ENCODE measurements at places on chromosomes 7 and 10. TPM values are rescaled to one million over a fixed set of nuclear protein-coding genes. Genes with fewer than 3 reads are reported as not detected.
A peak's percentile ranks its signal among the peaks of the same experiment; 100 is the strongest.

DNA sequence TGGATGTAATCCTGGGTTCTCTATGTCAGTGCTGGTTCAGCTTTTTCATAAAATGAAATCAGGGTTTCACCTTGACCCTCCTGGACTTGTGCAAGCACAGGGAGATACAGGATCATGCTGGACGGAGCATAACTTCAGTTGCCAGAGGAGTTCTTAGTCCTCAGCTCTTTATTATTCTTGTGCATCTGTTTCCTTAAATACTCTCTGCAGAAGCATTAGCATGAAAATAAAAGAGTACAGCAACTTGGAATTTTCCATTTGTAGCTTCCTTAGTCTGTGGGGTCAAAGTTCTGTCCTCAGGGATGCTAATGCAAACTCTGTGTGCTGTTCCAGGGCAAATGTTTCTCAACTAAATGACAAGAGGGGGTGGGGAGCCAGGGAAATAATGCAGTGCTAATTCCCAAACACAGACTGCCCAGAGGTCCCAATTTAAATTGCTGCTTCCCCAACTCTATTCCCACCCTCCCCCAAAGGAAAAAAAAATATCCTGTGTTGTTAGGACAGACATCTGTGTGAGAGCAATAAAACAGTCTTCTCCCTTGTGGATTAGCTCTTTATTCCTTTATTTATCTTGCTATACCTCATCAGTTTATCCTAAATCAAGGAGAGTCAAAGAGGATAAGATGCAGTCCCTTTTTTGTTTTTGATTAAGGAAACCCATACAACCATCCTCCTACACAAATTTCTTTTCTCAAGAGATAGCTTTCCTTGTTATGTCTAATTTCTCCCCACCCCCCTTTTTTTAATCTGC is 905.0 kb downstream of the LRMDA start:
- H3K27me3 ChIP-seq = peaks cover 7% of the 10 kb centered on the region
- no peaks in the 10 kb centered on the region for H3K4me1 ChIP-seq
- no peak overlapping the region for H3K27ac ChIP-seq
- no peaks in the 10 kb centered on the region for H3K36me3 ChIP-seq
- DNase-seq = no peak
- no peak overlapping the region for H3K4me3 ChIP-seq

- peaks cover 5% of the 10 kb centered on the region for H3K4me1 ChIP-seq
- DNase-seq = no peak
- H3K36me3 ChIP-seq = no peaks in the 10 kb centered on the region
- H3K27ac ChIP-seq = no peak overlapping the region
- no peak overlapping the region for H3K4me3 ChIP-seq
Observed at GRCh38 chr10:104293781-104294321, 24.9 kb downstream of the GSTO2 start.

DNA sequence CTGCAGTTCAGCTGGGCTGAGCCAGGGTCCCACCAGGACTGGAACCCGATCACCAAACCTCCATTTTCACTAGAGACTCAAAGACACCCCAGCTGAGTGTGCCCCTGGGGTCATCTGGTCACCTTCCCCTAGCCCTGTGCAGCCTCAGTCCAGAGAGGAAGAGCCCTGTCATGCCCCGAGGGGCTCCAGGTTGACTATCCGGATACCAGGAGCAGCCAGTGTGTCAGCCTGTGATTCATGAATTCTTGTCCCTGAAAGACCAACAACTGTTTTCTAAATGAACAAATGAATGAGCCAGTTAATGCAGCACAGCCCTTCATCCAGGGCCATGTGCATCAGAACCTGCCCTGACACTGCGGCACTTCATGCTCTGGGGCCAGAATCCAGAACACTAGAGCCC is 201.9 kb upstream of the TCERG1L start:
- no peak overlapping the region for H3K4me3 ChIP-seq
- peaks cover 2% of the 10 kb centered on the region for H3K27me3 ChIP-seq
- no peak for DNase-seq
- no peaks in the 10 kb centered on the region for H3K36me3 ChIP-seq
- H3K4me1 ChIP-seq = no peaks in the 10 kb centered on the region

- H3K27me3 ChIP-seq = no peaks in the 10 kb centered on the region
- peaks cover 5% of the 10 kb centered on the region for H3K36me3 ChIP-seq
- no peak overlapping the region for H3K4me3 ChIP-seq
- no peak overlapping the region for H3K27ac ChIP-seq
Observed at GRCh38 chr10:66365686-66366085, 560.1 kb upstream of the LRRTM3 start.

GRCh38 chr10:78902815-78903214 is 166.0 kb upstream of the ZMIZ1 start:
- H3K4me3 ChIP-seq = no peak overlapping the region
- H3K27me3 ChIP-seq = no peaks in the 10 kb centered on the region
- H3K4me1 ChIP-seq = no peaks in the 10 kb centered on the region
- no peaks in the 10 kb centered on the region for H3K36me3 ChIP-seq
- no peak for DNase-seq

- peaks cover 2% of the 10 kb centered on the region for H3K36me3 ChIP-seq
- no peaks in the 10 kb centered on the region for H3K27me3 ChIP-seq
- H3K4me1 ChIP-seq = no peaks in the 10 kb centered on the region
- H3K4me3 ChIP-seq = no peak overlapping the region
Observed at GRCh38 chr7:4245866-4246470, 436.1 kb upstream of the FOXK1 start.

DNA sequence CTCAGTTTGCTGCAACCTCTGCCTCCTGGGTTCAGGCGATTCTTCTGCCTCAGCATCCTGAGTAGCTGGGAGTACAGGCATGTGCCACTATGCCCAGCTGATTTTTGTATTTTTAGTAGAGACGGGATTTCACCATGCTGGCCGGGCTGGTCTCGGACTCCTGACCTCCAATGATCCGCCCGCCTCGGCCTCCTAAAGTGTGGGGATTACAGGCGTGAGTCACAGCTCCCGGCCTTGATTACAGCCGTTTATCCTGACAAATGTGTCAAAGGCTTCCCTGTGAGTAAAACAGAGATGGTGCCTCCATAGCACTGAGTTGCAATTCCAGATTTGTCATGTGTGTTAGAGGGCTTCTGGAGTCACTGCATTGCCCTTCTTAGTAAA is 273.7 kb downstream of the CCDC3 start:
- H3K27ac ChIP-seq = no peak overlapping the region
- H3K27me3 ChIP-seq = no peaks in the 10 kb centered on the region
- no peak for DNase-seq
- H3K36me3 ChIP-seq = no peaks in the 10 kb centered on the region
- no peak overlapping the region for H3K4me3 ChIP-seq
- H3K4me1 ChIP-seq = no peaks in the 10 kb centered on the region

DNA sequence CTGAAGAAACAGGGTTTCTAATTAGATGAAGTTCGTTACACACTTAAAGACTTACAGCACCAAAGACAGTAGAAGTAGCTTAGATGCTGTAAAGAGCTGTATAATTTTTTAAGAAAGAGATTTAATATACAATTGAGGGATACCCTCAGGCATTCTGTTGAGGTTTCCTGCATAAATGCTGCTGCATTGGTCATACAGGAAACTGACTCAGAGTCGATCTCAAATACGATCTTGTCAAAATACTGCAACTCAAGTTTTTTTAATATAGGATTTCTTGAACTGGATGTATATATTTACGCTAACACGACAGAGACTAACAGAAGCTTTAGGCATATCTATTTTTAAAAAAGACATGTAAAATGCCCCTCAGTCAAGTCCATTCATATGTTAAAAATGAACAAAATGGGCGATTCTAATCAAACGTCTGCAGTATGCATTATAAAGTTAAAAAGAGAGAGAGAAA is 2.4 kb upstream of the ARID5B start:
- no peaks in the 10 kb centered on the region for H3K27me3 ChIP-seq
- peak overlapping the region; percentile 93 for H3K27ac ChIP-seq
- peaks cover 39% of the 10 kb centered on the region for H3K4me1 ChIP-seq
- peak overlapping the region; percentile 95 for H3K4me3 ChIP-seq

DNA sequence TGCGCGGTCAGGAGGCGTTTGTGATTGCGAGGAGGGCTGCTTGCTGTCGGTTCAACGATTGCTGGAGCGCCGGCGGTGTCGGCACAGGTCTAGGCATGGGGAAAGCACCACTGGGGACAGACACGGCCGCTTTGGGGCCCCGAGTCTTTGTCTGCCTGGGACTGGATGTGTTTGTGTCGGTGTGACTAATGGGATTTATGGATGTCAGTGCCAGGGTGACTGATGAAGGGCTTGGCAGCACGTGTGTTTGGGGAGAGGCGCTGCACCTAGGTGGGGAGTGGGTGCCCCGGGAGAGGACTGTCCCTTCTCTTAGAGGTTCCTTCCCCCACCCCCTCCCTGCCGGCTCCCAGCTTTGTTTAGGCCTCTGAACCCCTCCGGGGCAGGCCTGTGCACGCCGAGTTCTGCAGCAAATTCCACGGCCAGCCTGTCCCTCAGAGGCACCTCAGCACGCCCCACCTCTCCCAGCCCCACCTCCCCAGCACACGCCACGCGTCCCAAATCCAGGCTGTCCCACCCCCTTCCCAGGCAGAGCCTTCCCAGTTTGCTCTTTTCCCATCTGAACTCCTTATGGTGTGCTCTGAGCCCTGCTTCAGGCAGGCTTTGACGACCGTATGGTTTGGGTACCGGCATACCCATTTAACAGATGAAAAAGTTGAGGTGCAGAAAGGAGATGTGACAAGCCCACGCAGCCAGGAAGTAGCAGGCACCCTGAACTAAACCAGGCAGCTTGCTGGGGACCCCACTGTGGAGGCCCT is 6.4 kb upstream of the TNRC18 start:
- H3K27me3 ChIP-seq = peaks cover 45% of the 10 kb centered on the region
- H3K27ac ChIP-seq = no peak overlapping the region
- no peaks in the 10 kb centered on the region for H3K36me3 ChIP-seq
- no peak for DNase-seq

DNA sequence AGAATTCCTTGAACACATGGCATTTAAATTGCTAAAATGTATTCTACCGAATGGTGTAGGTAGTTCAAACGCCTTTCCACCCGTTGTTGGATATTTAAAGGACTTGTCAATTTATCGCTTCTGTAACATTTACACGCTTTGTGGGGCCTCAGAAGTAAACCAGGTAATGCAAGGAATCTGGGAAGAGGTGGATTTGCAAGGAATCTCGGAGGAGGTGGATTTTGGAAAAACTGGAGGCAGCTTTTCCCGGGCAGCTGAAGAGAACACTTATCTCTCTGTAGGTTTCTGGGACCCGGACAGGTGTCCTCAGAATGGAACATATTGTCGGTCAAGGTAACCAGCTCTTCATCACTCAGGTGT is 592 bp upstream of the MAPK8 start:
- H3K27me3 ChIP-seq = no peaks in the 10 kb centered on the region
- peaks cover 5% of the 10 kb centered on the region for H3K36me3 ChIP-seq
- H3K27ac ChIP-seq = peak overlapping the region; percentile 20
- no peak for DNase-seq
- peak overlapping the region; percentile 92 for H3K4me3 ChIP-seq

PSD gene
- total RNA-seq = 2.3 TPM

HOXA1 gene
- 0.36 TPM for total RNA-seq

NME8 gene
- not detected for total RNA-seq

Measured in natural killer cell treated with Interleukin-12 subunit alpha and Interleukin-12 subunit beta and Interleukin-15 and Interleukin-18, amount 100 ng/mL, for 72 hours (primary cell).